ENCODE measurements at places on chromosomes 5 and 9. TPM values are rescaled to one million over a fixed set of nuclear protein-coding genes. Genes with fewer than 3 reads are reported as not detected.

Gene AMBP
- total RNA-seq = not detected

Gene C9
- 0.05 TPM for total RNA-seq

Gene FOXD4L6
- not detected for total RNA-seq

DNA sequence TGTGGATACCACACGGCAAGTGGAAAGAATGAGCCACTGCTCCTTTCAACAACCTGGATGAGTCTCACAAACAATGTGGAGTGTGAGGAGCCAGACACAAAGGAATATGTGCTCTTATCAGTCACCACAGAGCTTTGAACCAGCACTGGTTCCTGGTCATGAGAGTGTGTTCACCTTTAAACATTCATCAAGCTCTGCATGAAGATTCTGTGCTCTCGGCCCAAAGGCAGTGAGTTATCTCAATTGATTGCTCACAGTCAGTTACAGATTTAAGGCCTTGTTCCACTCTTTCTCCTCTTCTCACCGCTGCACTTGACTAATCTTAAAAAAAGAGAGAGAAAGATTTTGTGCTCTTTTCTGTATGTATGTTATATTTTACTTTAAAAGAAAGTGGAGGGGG lies 19.4 kb downstream of the LRSAM1 start:
- no peak for DNase-seq

DNA sequence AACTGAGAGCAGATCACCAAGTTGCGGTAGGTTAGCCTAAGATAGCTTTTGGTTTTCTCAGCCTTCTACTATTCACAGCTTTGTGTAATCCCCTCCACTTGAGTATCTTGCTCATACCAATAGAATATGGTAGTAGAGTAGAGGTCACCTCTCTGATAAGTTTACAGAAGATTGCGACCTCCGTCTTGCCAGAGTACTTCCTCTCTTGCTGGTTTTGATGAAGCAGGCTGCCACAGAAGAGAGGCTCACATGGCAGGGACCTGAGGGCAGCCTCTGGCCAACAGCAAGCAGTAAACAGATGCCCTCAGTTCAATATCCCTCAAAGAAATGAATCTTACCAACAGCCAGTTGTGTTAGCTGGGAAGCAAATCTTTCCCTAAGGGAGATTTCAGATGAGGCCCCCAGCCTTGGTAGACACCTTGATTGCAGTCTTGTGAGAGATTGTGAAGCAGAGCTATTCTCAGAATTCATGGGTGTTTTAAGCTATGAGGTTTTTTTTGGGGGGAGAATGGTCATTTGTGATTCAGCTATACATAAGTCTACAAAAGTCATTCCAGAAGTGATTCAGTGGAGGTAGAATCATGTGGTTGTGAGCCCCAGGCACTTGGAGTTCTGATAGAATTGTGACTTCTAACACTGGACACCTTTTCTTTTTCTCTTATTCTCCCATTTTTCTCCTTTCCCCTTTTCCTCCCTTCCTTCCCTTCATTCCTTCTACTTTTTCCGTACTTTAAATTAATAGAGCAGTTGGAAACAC lies 22.7 kb upstream of the CDKN2B start:
- no peak for DNase-seq

DNA sequence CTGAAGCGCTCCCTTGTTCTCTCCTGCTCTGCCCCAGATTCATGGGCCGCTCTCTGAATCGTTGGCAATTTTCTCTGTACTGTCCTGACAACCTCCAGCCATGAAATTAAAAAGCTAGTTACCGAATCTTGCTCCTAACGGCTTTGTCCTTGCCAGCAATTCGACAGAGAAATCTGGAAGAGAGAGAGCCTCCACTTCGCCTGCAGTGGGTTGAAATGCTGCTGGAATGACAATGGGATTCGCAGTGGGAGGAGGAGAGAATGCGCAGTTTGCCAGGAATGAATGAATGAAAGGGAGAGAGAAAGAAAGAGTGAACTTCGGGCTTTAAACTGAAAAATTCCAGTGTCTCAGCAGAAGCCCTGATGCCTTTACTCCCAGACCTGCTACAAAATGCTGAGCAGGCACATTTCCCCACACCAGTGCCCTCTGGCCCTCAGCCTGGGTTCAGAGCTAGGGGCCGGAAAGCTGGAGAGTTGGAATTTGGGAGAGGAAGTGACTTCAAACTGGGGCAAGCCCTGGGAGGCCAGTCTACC lies 11.5 kb upstream of the BOD1 start:
- no peak for DNase-seq

- DNase-seq = no peak
These were observed 105.8 kb upstream of the MSX2 start for GRCh38 chr5:174618589-174618988.

DNA sequence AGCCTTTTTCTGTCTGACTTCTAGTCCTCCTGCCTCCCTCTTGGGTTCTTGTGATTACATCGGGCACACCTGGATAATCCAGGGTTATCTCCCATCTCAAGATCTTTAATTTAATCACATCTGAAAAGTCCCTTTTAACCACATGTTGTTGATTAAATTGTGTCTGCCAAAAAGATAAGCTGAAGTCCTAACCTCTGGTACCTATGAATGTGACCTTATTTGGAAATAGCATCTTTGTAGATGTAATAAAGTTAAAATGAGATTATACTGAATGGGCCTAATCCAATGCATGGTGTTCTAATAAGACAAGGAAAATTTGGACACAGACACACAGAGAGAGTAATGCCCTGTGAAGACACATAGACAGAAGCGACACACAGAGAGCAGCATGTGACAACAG lies 232.4 kb downstream of the KCTD16 start:
- no peak for DNase-seq

DNA sequence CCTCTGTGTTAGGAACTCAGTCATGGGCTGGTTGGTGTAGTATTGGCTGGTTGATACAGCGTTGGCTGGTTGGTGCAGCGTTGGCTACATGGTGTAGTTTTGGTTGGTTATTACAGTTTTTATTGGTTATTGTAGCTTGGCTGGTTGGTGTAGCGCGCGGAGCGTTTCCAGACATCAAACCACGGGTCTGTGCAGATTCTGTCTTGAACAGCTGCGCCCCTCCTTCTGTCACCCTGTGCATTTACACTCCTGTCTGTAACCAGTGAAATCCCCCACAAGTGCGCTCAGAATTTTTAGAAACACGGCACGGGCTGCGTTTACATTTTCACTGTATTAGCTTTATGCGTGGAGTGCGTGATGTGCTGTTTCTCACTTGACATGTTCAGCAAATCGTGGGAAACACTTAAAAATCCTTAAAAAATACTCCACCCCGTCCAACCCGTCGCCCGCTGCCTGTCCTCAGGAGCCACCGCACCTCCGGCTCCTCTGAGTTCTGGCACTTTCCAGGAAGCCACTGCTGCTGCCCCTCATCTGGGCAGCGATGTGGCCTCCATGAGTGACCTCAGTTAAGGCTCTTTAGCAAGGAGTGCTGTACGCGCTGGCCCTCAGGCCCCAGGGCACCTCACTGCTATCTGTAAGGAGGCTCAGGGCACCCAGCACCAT lies 20.8 kb downstream of the NKD2 start:
- no peak for DNase-seq

- DNase-seq = no peak
These were observed 605.6 kb downstream of the PDE4D start for GRCh38 chr5:59287884-59288283.

- DNase-seq = no peak
These were observed 28.9 kb upstream of the SERINC5 start for GRCh38 chr5:80284720-80285119.

DNA sequence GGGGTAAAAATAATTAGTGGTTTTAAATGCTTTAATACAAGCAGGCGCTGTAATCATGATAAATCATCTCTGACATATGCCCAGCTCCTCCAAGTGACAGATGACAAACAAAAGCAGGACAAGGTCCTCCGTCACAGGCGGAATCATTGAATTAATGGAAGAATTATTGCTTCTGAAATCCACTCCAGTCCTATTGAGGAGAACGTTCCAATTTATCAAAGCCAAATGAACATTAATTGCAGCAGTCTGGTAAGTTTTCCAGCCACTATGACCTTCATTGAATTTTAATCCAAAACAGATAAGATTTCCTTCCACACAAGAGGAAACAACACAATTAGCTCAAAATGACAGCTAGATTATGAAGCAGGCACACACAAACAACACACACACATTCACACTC lies 136.8 kb downstream of the ASTN2 start:
- DNase-seq = no peak

DNA sequence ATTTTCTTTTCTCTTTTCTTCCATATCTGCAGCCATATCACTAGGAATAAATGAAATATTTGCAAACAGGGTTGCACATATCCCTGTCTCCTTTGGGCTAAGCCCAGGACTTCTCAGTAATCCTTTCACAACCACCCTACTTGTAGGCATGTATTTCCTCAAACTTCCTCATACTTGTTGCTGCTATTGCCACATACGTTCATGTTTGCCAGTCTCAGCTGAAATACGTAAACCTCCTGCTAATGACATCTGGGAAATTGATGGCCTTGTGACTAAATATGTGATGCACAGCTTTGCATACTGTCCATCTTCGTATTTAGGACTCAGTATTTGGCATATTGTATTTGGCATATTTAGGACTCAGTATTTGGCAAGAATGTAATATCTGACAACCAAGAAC lies 224.6 kb downstream of the PLK2 start:
- no peak for DNase-seq

DNA sequence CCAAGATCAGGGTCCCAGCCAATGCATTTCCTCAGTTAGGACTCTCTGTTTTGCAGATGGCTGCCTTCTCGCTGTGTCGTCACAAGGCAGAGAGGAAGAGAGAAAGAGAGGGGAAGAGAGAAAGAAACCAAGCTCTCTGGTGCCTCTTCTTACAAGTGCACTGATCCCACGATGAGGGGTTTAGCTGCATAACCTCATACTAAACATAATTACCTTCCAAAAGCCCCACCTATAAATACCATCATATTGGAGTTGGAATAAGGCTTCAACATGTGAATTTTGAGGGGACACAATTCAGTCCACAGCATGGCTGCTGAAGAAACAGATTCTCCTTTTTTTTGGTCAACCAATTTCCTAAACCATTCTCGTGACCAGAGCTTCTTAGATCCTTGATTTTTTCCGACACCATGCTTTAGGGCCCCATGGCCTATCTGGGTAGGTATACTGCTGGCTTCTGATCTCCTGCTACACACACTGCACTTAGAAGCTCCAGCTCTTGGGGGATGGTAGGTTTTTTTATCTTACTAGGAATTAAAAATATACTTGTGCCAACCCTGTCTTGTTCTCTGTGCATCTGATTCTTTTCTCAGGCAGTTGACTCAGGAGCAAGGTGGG lies 5.1 kb downstream of the CAMK4 start:
- no peak for DNase-seq

DNA sequence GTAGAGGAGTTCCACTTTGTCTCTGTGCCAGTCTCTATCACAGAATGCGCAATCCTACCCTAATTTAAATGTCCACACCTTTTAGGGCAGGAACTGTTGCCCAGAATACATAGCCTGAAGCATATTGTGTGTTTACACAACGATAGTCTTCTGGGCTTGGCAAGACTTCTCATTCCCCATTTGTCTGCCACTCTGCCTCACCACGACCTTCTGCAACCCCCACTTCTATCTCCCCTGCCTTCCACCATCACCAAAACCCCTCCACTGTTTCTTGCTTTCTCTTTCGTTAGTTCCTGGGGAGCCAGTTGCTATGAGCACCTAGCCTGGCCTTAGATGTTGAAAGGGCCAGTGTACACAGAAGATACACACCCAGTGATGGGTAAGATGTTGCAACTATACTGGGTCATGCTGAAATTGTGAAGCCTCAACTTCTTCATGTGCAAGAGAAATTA lies 883 bp upstream of the RNF145 start:
- DNase-seq = no peak

DNA sequence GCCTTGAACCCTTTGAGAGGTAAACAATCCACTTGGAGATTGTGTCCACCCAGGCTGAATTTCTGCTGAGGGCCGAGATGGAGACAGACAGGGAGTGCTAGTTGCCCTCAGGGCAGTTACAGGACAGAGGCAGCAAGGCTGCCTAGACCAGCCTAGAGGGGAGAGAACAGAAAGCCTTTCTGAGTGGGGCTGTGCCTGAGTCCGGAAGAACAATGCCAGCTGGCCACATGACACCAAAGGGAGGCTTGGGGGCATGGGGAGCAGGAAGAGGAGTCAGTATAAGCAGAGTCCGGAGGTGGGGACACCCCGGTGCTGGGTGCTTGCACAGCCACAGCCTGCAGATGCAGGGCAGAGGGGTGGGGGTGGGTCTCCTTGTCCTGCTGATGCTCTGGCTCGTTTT lies 145.7 kb downstream of the CFAP90 start:
- DNase-seq = peak; percentile 81

DNA sequence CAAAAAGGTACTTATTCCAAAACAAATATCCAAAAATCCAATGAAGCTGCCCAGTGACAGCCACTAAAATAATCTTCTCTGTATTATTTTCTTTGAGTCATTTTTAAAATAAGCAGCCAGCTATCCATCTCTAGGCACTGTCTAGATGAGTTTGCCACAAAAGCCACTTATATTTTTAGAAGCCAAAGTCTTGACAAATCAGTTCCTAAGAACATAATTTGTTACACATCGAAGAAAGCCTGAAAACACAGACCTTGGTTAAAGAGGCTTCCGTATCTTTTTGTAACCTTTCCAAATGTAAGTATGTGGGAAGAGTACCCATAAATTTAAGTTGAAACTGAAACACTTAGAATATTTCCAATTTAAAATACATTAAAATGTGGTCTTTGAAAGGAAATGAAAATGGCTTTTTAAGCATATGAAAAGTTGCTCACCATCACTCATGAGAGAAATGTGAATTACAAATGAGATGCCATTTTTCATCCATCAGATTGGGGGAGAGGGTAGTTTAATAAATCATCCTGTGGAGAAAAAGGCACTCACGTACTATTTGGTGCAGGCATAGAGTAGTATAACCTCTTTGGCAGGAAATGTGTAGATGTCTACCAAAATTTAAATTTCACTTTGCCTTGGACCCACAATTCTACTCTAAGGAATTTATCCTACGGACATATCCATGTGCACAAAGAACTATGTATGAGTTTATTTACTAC lies 180.4 kb downstream of the MLLT3 start:
- no peak for DNase-seq

All from SK-MEL-5 (cell line).